SK-N-SH treated with all-trans-retinoic acid at 6 μM for 48 hours (cell line): ENCODE measurements at places on chromosomes 2 and 18.

GRCh38 chr2:204172145-204172600 is 235.6 kb downstream of the ICOS start:
- ATAC-seq = no peak

DNA sequence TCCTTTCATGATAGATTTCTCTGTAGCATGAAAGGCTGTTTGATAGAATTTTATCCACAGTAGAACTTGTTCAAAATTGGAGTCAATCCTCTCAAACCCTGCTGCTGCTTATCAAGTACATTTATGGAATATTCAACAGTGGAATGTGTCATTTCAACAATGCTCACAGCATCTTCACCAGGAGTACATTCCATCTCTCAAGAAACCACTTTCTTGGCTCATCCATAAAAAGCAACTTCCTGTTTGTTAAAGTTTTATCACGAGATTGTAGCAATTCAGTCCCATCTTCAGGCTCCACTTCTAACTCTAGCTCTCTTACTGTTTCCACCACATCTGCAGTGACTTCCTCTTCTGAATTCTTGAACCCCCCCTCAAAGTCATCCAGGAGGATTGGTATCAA is 29.4 kb downstream of the PDCL3 start:
- no peak for ATAC-seq

GRCh38 chr18:25061395-25061794 is 290.6 kb downstream of the ZNF521 start:
- ATAC-seq = no peak

- ATAC-seq = no peak
These were observed 105.3 kb upstream of the PGAP1 start for GRCh38 chr2:197031803-197032202.

- ATAC-seq = no peak
These were observed 110.1 kb downstream of the BAZ2B start for GRCh38 chr2:159506202-159506601.

- ATAC-seq = no peak
These were observed 2.3 kb downstream of the RAB11FIP5 start for GRCh38 chr2:73110168-73111072.

DNA sequence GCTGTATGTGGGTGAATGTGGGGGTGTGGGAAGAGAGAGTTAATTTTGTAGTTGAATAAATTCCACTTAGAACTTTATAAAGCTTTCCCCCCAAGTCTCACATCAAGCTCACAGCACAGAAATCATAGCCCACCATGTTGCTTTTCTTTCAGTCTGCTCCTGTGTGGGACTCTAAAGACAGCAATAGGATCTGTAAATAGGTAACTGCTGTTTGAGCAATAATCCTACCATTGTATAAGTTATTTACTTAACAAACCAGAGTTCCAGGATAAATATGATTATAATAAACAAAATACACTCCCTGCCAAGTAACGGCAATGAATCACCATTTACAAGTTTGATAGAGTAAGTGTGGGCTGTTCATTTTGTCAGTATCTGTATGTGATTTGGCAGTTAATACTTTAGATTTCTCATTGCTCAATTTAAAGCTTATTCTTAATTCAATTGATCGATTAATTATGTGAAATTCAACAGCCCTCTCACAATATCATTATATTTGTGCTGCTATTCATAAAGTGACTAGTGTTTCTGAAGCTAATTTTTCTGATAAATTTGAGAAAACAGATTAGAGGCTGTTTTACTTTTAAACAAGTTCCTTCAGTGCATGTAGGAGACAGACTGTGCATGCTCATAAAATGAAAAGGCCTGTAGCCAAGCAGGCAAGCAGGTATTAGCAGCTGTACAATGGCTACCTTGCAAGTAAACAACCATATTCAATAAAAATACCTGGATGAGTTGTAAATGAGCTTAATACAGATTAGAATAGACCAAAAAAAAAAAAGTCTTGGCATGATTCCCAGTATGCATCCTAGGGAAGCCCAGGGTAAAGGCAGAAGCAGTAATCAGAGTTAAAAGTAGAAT is 142.7 kb downstream of the PDE11A start:
- ATAC-seq = no peak

GRCh38 chr18:52567360-52567759 is 227.4 kb downstream of the DCC start:
- ATAC-seq = no peak

DNA sequence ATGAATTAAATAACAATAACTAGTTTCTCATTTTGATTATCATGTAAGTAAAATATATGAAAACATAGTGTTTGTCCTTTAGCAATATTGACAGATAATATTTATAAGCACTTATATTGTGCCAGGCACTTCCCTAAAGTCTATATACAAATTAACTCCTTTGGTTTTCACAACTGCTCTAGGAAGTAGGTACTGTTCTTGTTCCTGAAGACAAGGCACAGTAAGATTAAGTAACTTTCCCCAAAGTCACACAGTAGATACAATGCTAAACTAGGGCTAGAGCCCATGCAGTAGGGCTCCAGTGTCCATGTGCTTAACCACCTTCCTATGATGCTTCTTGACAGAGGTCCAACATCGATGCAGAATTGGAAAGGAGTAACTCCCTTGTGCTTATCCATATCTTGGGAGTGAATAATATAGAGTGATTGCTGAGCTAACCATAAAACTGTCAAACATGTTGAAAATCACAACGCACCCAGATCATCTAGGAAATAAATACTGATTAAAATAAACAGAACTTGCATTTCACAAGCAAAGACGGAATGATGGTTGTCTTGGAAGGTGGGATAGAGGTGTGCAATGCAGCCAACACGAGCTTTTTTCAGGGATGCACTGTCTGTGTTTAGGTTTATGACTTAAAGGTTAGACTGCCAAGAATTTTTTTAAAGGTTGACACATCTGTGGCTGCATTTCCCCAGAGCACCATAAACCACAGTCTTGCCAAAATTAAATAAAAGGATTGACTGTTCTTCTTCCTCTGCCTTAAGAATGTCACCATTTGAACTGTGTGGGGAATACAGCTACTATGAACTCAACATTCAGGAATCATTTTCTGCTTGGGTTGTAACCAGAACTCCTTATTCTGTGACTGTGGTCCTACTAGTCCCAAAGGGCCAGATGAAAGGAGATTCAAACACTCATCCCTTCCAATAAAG is 80.8 kb downstream of the ANKRD44 start:
- ATAC-seq = no peak

DNA sequence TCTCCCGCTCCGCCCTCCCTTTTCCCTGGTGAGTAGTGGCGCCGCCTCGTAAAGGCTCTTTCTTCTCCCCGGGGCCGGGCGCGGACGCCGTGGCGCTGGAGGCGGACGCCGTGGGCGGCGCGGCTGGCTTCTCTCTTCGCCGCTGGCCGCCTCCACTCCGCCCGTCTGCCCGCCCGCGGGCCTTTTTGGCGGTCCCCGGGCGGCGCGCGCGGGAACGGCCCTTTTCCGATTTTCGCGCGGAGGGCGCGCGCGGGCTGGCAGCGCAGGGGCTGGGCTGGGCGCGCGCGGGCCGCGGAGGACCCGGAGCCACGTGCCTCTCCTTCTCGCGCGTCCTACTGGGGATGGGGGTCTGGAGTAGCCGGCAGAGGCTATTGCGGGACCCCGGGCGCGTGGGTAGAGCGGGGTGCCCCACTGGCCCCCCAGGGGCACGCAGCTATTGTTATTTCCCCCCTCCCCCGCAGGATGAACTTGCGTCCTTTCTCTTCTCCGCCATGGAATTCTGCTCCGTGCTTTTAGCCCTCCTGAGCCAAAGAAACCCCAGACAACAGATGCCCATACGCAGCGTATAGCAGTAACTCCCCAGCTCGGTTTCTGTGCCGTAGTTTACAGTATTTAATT is 472 bp downstream of the SLC20A1 start:
- ATAC-seq = peak; percentile 13

- ATAC-seq = peak; percentile 82
These were observed 122.1 kb downstream of the MGAT5 start for GRCh38 chr2:134375935-134376334.

- ATAC-seq = no peak
These were observed 174.6 kb downstream of the PLCL1 start for GRCh38 chr2:197978971-197979370.

- ATAC-seq = no peak
These were observed 19.4 kb downstream of the CELF4 start for GRCh38 chr18:37546272-37546537.

- ATAC-seq = peak; percentile 52
These were observed 1.8 kb downstream of the CCDC85A start for GRCh38 chr2:56185582-56186046.

DNA sequence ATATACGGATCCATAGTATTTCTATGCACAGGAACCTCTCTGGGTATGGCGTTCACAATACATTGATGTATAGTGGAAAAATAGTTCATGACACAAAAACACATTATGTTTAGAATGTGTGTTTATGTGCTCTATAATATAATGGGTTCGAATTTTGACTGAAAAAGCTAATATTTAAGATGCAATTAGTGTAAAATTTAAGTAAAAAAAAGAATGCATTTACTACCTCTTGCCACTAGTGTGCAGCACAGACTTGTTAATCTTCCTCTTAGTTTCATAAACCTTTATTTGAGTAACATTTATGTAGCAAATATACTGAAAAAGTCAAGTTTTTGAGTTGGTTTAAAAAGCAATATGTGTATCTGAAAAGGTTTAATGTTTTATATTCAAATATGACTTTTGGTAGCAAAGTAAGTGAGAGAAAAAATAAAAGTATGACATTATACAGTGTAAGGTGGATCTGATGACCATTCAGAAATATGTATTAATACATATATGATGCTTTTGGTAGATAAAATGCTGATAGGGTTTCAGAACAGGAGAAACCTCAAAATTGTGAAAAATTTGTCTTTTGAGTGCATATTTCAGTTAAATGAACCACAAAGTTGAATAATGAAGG is 49.4 kb downstream of the CCDC102B start:
- ATAC-seq = peak; percentile 36; the same call in 2 of the 3 replicates

- no peak for ATAC-seq
These were observed 151.6 kb upstream of the CAPN13 start for GRCh38 chr2:30958918-30959265.

DNA sequence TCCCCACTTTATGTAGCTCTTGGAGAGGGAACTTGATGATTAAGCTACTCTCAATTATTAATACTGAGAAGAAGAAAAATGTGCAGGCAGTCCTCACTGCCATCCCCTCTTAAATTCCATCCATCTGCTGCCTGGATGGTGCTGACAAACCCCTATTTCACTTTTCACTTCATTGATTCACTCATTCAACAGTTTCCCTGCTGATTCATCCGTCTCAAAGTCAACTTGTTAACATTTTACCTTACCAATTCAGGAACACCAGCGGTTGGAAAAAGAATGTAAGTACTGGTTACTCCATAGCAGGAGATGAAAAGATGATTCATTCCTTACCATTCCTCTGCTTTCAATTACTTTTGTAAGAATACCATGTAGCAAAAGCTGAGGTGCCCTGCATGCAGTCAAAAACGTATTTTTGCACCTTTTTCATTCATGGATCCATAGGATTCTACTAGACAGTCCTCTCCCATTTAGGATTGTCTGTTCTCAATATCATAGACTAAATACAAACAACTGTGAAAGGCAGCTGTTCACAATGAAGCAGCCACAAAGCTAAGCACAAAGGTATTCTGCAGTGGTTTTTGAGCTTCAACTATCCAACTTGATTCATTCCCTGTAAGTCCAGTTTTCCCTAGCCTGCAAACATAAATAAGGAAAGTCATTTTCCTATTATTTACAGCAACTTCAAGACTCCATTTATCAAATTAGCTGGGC is 262.0 kb downstream of the MREG start:
- peak; percentile 88 for ATAC-seq

DNA sequence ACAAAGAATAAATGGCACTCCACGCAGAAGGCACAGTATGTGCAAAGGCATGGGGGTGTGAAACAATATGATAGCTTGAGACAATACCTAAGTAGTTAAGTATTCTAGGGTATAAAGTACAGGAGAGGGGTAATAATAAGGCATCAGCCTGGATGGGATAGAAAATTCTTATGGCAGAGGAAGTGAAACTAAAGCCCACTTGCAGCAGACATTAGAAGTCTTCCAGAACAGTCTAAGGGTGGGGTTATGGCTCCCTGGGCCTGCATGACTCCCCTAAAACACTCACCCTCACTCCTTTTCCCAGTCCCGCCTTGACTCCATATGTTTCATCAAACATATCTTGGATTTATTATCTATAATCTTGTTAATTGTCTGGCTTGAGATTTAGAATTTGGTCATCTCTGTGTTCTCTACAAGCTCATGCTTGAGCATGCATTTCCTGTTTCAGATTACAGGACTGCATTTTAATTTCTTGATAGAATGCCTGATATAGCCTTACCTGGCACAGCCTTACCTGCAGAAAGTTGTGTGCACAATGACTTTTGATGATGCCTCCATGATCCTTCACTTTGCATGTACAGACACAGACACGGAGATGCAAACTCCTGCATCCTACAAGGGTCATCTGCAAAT is 28.5 kb upstream of the TMBIM1 start:
- ATAC-seq = no peak

DNA sequence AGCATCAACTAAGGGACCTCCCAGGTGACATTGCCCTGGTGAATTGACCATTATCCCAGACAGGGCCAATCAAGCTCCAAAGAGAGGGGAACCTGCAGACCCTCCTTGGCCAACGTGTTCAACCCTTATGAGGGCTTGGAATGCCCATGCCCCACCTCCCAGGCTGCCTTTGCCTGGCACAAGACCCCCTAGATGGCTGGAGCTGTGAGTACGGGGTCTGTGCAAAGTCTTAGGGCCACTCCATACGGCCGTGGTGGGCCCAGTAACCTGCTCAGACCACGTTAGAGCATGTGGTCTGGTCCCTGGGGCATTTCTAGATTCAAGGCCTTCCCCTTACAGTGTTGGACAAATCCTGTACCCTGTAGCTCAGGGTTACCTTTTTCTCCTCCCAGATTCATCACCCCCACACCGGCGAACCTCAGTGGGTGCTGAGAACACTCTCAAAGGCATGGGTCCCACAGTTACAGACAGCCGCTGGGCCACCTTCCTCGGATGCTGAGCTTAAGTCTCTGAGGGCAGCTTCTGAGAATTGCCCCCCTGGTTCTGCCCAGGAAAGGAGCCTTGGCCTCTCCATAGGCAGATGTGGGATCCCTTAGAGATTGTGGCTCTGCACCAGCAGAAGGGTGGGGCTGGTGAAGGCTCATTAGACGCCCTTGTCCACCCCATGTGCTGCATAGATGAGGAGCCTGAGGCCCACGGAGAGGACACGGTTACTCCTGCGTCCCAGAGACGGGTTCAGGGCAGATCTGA is 18.3 kb upstream of the KCNK3 start:
- no peak for ATAC-seq

- ATAC-seq = no peak
These were observed 236.5 kb downstream of the BCL2 start for GRCh38 chr18:63083020-63083531.

GRCh38 chr2:204763974-204764703 is 218.9 kb downstream of the PARD3B start:
- no peak for ATAC-seq

- no peak for ATAC-seq
These were observed 8.3 kb downstream of the CAPG start for GRCh38 chr2:85401844-85402243.

- no peak for ATAC-seq
These were observed 81.8 kb downstream of the RAPGEF4 start for GRCh38 chr2:172817411-172817810.
